ENCODE measurements at places on chromosomes 4 and X. TPM values are rescaled to one million over a fixed set of nuclear protein-coding genes. Genes with fewer than 3 reads are reported as not detected.

Gene CT55
- total RNA-seq, result not detected

Gene TLR10
- total RNA-seq, result 0.74 TPM

Gene TRIM75
- total RNA-seq, result not detected

Gene ESX1
- total RNA-seq, result not detected

Gene DMD
- 49.4 TPM for total RNA-seq

Gene BEX1
- total RNA-seq, result 99.8 TPM

Gene SHROOM2
- total RNA-seq, result 17.9 TPM

Gene DACH2
- total RNA-seq, result 3.7 TPM

Gene ZNF711
- 103 TPM for total RNA-seq

Gene TCEAL7
- 88.5 TPM for total RNA-seq

Gene PHOX2B
- total RNA-seq, result not detected

Gene SMPX
- not detected for total RNA-seq

Gene CNKSR2
- 138 TPM for total RNA-seq

Gene PNCK
- 27.3 TPM for total RNA-seq

Gene ZNF518B
- total RNA-seq, result 60.5 TPM

Gene PIN4
- total RNA-seq, result 18.9 TPM

Gene AFM
- total RNA-seq, result not detected

Gene DGKK
- total RNA-seq, result 0.49 TPM

Gene FGF13
- 80.9 TPM for total RNA-seq

Gene SPACA5
- total RNA-seq, result 0.25 TPM

Gene ARAP2
- total RNA-seq, result 55.1 TPM

Gene ZNF280C
- 8.4 TPM for total RNA-seq

Gene ANOS1
- total RNA-seq, result 23.4 TPM

Gene DTHD1
- 0.74 TPM for total RNA-seq

Gene CXorf49
- not detected for total RNA-seq

Gene CLCN4
- total RNA-seq, result 66.1 TPM

Gene NLGN4X
- 44.0 TPM for total RNA-seq

Gene CDKL2
- 41.8 TPM for total RNA-seq

Gene ZFP42
- total RNA-seq, result not detected

Gene FGD1
- total RNA-seq, result 11.1 TPM

Gene SPANXB1
- total RNA-seq, result not detected

Gene LDB2
- 128 TPM for total RNA-seq

Gene SFRP2
- total RNA-seq, result 2.7 TPM

Gene PRMT9
- 9.3 TPM for total RNA-seq

Gene CDS1
- 6.6 TPM for total RNA-seq

Gene ITIH6
- not detected for total RNA-seq

Gene C4orf36
- 2.2 TPM for total RNA-seq

Gene RAP1GDS1
- total RNA-seq, result 134 TPM

Gene STPG2
- 3.7 TPM for total RNA-seq

Gene PPP1R2C
- total RNA-seq, result not detected

Gene TRAM1L1
- total RNA-seq, result 22.1 TPM

Gene PRKG2
- 9.6 TPM for total RNA-seq

Gene CHIC2
- 22.9 TPM for total RNA-seq

Gene SLC34A2
- 0.25 TPM for total RNA-seq

Gene GATB
- total RNA-seq, result 15.7 TPM

Gene PLXNA3
- total RNA-seq, result 17.7 TPM

Gene TCEAL6
- total RNA-seq, result 5.7 TPM

Gene CAMK2D
- 57.3 TPM for total RNA-seq

Gene IL13RA1
- total RNA-seq, result 4.2 TPM

Gene CYSLTR1
- 0.74 TPM for total RNA-seq

Gene ALPK1
- total RNA-seq, result 4.2 TPM

Gene ABLIM2
- 11.6 TPM for total RNA-seq

Gene SMIM10L2A
- 9.1 TPM for total RNA-seq

Gene DDX53
- not detected for total RNA-seq
